RWPE2 (cell line): ENCODE measurements at places on chromosomes 5 and 9.

DNA sequence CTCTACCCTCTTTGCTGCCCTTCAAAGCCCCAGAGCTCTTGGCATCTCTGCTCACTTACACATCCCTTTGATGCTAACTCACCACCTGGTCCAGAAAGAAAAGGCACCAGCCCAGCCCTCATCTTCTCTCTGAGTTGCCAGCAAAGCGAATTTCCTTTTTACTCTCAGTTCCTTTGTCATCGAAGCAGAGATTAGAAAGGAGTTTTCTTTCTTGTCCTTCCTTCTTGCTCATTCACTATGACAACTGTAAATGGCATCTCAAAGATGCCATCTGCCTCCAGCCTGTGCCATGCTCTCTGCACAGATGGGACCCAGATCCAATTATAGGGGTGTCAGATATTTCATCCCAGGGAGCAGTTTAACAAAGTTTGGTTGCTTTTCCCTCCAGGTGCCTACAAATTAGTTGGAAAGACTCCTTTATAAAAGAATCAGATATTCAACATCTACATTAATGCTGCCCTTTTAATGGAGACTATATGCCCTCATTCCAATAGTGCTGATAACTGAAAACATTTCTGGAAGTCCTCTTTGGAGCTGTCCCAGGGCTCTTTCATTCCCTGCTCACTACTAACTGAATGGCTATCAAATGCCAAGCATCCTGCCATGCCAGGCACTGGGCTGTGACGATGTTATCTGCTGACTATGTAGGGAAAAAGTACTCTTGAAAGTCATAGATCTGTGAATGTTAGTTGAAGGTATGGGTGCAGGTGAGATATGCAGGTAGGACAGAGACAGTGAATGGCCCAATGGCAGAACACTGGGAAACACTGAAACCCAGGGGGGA lies 58.9 kb downstream of the SUSD1 start:
- peaks cover 25% of the 10 kb centered on the region for H3K4me1 ChIP-seq
- no peaks in the 10 kb centered on the region for H3K36me3 ChIP-seq
- no peak for DNase-seq
- no peaks in the 10 kb centered on the region for H3K27me3 ChIP-seq
- H3K27ac ChIP-seq: no peak overlapping the region

GRCh38 chr5:85538362-85538761 lies 1079.4 kb upstream of the COX7C start:
- H3K36me3 ChIP-seq: no peaks in the 10 kb centered on the region
- H3K27ac ChIP-seq: no peak overlapping the region
- no peaks in the 10 kb centered on the region for H3K4me1 ChIP-seq
- no peak for DNase-seq
- no peak overlapping the region for H3K4me3 ChIP-seq

- H3K27ac ChIP-seq: no peak overlapping the region
- DNase-seq: no peak
- H3K4me3 ChIP-seq: no peak overlapping the region
- no peaks in the 10 kb centered on the region for H3K4me1 ChIP-seq
- H3K36me3 ChIP-seq: no peaks in the 10 kb centered on the region
- no peaks in the 10 kb centered on the region for H3K27me3 ChIP-seq
Observed at GRCh38 chr5:77356740-77357139, 135.4 kb downstream of the WDR41 start.

DNA sequence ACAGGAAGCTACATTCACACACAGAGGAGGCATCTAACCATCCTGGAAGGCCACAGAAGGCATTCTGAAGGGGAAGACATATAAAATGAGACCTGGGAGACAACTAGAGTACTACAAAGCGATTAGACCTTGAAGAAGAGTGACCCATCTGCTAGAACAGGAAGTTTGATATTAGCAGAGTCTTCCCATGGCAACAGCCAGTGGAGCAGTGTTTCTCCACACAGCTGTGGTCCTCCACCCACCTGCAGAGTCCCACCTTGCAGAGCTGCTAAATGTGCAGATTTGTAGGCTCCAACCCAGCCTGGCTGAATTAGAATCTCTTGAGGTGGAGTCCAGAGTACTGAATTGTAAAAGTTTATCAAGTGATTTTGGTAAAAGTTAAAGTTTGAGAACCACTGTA lies 267.0 kb downstream of the CETN3 start:
- H3K27ac ChIP-seq: no peak overlapping the region
- no peak for DNase-seq
- H3K4me1 ChIP-seq: no peaks in the 10 kb centered on the region
- no peaks in the 10 kb centered on the region for H3K36me3 ChIP-seq
- H3K27me3 ChIP-seq: no peaks in the 10 kb centered on the region
